ENCODE measurements at places on chromosomes 2 and 18. TPM values are rescaled to one million over a fixed set of nuclear protein-coding genes. Genes with fewer than 3 reads are reported as not detected.

The CRYGA gene
- total RNA-seq = not detected

GRCh38 chr18:70311726-70312125 is 22.9 kb downstream of the SOCS6 start:
- H3K27me3 ChIP-seq = no peaks in the 10 kb centered on the region
- peaks cover 24% of the 10 kb centered on the region for H3K4me1 ChIP-seq
- H3K36me3 ChIP-seq = no peaks in the 10 kb centered on the region
- H3K27ac ChIP-seq = no peak overlapping the region

- peaks cover 4% of the 10 kb centered on the region for H3K4me1 ChIP-seq
- no peak overlapping the region for H3K4me3 ChIP-seq
- no peaks in the 10 kb centered on the region for H3K27me3 ChIP-seq
- DNase-seq = no peak
- H3K27ac ChIP-seq = no peak overlapping the region
These were observed 231.4 kb downstream of the HAUS1 start for GRCh38 chr18:46335534-46336101.

GRCh38 chr2:113136828-113137775 is 9.7 kb downstream of the IL1RN start:
- no peaks in the 10 kb centered on the region for H3K36me3 ChIP-seq
- H3K27ac ChIP-seq = no peak overlapping the region
- H3K4me1 ChIP-seq = peaks cover 21% of the 10 kb centered on the region
- no peaks in the 10 kb centered on the region for H3K27me3 ChIP-seq

- no peak for DNase-seq
- H3K27ac ChIP-seq = no peak overlapping the region
- H3K4me3 ChIP-seq = no peak overlapping the region
- no peaks in the 10 kb centered on the region for H3K4me1 ChIP-seq
These were observed 82.4 kb downstream of the PTRHD1 start for GRCh38 chr2:24710806-24711205.

The UGT1A8 gene
- total RNA-seq = not detected

The ZSCAN30 gene
- total RNA-seq = 11.5 TPM

- DNase-seq = no peak
- no peaks in the 10 kb centered on the region for H3K4me1 ChIP-seq
- no peak overlapping the region for H3K27ac ChIP-seq
- H3K27me3 ChIP-seq = no peaks in the 10 kb centered on the region
These were observed 186.2 kb downstream of the STK39 start for GRCh38 chr2:168060986-168061750.

- no peak overlapping the region for H3K27ac ChIP-seq
- H3K27me3 ChIP-seq = no peaks in the 10 kb centered on the region
- DNase-seq = no peak
- H3K36me3 ChIP-seq = no peaks in the 10 kb centered on the region
- no peak overlapping the region for H3K4me3 ChIP-seq
These were observed 17.3 kb upstream of the CNDP2 start for GRCh38 chr18:74478880-74479279.

The ANKRD62 gene
- total RNA-seq = 0.34 TPM

The RTTN gene
- 41.2 TPM for total RNA-seq

DNA sequence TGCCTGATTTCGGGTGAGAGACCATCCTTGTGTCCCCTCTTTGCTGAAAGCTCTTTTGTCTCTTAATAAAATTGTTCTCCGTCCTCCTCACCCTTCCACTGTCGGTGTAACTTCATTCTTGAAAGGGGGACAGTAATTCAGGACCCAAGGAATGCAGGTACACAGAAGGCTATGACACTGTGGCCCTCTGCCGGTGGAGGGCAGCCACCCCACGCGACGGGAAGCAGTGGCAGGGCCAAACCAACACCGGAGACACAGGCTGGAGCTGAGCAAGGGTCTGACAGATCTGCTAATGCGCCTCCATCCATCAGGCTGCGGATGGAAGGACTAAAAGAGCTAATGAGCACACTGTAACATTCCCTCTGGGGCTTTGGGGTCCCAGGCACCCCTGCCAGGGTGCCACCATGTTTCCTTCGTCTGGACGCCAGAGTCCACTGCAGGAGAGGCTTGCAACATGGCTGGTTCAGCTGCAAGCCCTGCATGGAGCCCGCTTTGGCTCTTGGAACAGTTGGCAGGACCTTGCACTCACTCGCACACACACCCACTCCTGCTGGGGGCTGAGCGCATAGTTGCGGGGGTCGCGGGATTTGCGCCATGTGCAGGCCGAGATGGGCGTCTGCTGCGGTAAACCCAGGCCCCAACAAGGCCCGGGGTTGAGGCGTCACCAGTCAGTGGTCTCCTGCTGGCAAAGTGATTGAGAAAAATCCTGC is 544.1 kb upstream of the CDH7 start:
- no peaks in the 10 kb centered on the region for H3K27me3 ChIP-seq
- H3K36me3 ChIP-seq = no peaks in the 10 kb centered on the region
- H3K27ac ChIP-seq = no peak overlapping the region

The CLEC4F gene
- not detected for total RNA-seq

DNA sequence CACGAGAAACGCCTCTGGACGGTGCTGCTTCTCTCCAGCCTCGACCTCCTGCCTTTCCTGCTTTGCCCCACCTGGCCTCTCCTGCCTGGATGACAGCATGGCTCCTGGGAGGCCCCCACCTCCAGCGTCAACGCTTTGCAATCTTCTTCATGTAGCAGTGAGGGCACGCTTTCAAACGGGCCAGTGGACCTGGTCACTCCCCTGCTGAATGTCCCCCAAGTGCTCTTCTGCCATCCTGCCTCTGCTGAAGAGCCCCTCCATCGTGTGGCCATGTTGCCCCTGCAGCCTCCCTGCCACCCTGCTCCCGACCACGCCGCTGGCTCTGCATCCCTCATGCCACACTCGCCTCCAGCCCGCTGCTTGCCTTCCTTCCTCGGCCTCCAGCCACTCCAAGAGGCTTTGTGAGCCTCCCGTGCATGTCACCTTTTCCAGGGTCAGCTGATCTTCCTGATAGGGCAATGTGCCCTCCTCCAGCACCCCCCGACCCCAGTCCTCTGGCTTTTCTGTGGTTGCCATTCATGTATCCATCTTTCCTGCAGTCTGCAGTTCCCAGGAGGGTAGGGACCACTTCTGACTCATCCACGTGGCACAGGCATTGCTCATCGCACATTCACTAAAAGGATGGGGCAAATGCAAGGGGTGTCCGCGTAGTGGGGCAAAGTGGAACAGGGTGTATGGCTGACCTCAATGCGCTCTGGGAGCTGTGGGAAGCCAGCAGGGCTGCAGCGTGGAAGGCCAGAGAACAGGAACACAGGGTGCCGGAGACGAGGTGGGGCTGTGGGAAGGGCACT is 268.8 kb downstream of the TWIST2 start:
- no peak for DNase-seq
- no peaks in the 10 kb centered on the region for H3K4me1 ChIP-seq
- no peaks in the 10 kb centered on the region for H3K36me3 ChIP-seq
- no peaks in the 10 kb centered on the region for H3K27me3 ChIP-seq
- H3K27ac ChIP-seq = no peak overlapping the region
- no peak overlapping the region for H3K4me3 ChIP-seq

The COL3A1 gene
- total RNA-seq = 1.0 TPM

DNA sequence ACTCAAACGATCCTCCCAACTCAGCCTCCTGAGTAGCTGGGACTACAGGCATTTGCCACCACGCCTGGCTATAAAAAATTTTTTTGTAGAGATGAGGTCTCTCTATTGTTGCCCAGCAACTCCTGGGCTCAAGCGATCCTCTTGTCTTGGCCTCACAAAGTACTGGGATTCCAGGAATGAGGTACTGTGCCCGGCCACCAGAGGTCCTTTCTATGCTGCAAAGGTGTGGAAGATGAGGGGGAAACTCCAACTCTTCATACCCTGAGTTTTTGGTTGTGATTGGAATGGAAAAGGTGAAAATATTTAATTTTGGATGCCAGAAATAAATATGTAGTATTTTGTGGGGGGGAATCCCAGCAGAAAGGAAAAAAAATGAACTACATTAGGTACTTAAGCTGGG is 36.0 kb downstream of the MRPL33 start:
- peaks cover 10% of the 10 kb centered on the region for H3K4me1 ChIP-seq
- H3K27me3 ChIP-seq = no peaks in the 10 kb centered on the region
- peak; percentile 19 for DNase-seq
- H3K4me3 ChIP-seq = no peak overlapping the region

The LRP1B gene
- 0.34 TPM for total RNA-seq

DNA sequence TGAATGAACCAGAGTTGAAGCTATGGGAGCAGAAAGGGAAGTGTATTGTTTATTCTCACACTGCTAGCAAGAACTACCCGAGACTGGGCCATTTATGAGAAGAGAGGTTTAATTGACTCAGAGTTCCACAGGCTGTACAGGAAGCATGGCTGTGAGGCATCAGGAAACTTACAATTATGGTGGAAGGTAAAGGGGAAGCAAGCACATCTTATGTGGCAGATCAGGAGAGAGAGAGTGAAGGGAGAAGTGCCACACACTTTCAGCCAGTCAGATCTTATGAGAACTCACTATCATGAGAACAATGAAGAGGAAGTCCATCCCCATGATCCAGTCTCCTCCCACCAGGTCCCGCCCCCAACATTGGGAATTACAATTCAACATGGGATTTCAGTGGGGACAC is 383.2 kb upstream of the SLC14A2 start:
- DNase-seq = no peak
- H3K4me3 ChIP-seq = no peak overlapping the region
- H3K4me1 ChIP-seq = no peaks in the 10 kb centered on the region
- H3K36me3 ChIP-seq = no peaks in the 10 kb centered on the region

GRCh38 chr2:178204977-178205376 is 10.7 kb downstream of the OSBPL6 start:
- H3K27me3 ChIP-seq = no peaks in the 10 kb centered on the region
- no peak overlapping the region for H3K27ac ChIP-seq
- no peaks in the 10 kb centered on the region for H3K36me3 ChIP-seq
- no peak for DNase-seq

- H3K36me3 ChIP-seq = no peaks in the 10 kb centered on the region
- H3K4me1 ChIP-seq = no peaks in the 10 kb centered on the region
- H3K4me3 ChIP-seq = no peak overlapping the region
- H3K27me3 ChIP-seq = no peaks in the 10 kb centered on the region
- no peak overlapping the region for H3K27ac ChIP-seq
- no peak for DNase-seq
These were observed 88.7 kb upstream of the TXNDC2 start for GRCh38 chr18:9796935-9797549.

DNA sequence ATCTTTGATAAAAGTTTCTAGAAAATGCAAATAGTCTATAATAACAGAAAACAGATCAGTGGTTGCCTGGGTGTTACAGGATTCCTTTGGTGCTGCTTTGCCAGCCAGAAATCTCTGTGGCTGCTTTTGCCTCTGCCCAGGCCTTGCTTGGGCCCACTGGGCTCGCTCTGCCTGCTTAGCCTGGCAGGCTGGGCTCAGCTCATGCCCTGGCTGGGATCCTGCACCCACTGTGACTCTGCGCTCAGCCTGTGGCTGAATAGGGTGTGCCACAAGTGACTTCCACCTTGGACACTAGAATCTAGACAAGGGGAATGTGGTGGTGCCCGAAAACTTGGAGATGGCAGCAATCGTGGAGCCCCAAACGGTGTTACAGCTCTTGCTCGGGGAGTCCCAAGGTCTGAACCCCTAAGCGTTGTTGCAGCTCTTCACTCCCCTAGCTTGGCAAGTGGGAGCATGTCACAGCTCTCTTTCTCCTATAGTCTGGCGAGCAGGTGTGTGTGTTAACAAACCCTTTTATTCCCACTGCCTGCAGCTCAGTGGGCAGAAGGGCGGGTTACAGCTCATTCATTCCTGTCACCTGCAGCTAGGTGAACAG is 50.9 kb downstream of the FBXO48 start:
- no peak overlapping the region for H3K27ac ChIP-seq
- H3K27me3 ChIP-seq = 0 out of 2 replicates have a peak, but pooled peaks cover 5% of the 10 kb centered on the region
- no peaks in the 10 kb centered on the region for H3K4me1 ChIP-seq

The DLX2 gene
- 3.7 TPM for total RNA-seq

The SERPINB11 gene
- not detected for total RNA-seq

DNA sequence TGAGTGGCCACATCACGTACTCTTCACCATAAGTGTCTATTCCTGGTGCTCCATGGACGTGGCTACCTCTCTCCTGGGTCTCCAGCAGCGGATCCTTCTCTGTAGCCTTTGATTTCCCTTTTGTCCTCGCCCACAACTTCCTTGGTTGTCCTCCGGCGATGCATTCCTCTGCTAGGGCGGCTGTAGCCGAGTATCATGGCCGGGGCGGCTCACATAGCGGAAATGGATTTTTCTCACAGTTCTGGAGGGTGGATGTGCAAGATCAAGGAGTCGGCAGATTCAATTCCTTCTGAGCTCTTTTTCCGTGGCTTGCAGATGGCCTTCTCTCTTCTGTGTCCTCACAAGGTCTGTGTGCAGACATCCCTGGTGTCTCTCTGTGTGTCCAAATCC is 35.7 kb downstream of the ACKR3 start:
- peaks cover 36% of the 10 kb centered on the region for H3K27me3 ChIP-seq
- H3K36me3 ChIP-seq = no peaks in the 10 kb centered on the region
- no peak overlapping the region for H3K27ac ChIP-seq
- H3K4me1 ChIP-seq = no peaks in the 10 kb centered on the region

GRCh38 chr18:57077786-57078552 is 68.9 kb upstream of the BOD1L2 start:
- no peak for DNase-seq
- H3K4me1 ChIP-seq = no peaks in the 10 kb centered on the region
- H3K27ac ChIP-seq = no peak overlapping the region
- no peak overlapping the region for H3K4me3 ChIP-seq
- H3K36me3 ChIP-seq = no peaks in the 10 kb centered on the region

DNA sequence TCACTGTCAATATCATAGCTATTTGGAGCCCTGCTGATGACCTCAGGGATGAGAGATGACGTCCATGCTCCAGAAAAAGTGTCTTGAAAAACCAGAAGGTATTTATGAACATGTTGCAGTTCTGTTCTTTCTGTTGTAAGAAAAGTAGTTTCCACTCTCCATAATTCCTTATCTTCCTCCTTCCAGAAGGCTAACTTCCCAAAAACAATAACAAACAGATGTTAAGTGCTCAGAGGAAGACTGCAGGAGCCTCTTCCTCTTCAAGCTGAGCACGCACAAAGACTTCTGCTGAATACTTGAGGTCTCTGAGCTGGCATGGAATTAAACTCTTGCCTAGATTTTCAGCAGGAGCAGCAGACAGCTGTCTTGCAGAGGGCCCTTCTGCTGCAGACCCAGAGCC is 434.5 kb upstream of the KLHL29 start:
- H3K4me1 ChIP-seq = no peaks in the 10 kb centered on the region
- H3K4me3 ChIP-seq = no peak overlapping the region
- H3K27me3 ChIP-seq = no peaks in the 10 kb centered on the region

All from HCT116 (cell line).